NCI-H1694 treated with DMSO at 0.1 percent for 48 hours (cell line): ENCODE measurements at places on chromosomes 16 and 17.

- DNase-seq: peak; percentile 69
Measured at GRCh38 chr17:81552244-81553017, at the start of gene FAAP100. Gene FAAP100 (minus strand): TSS chr17:81552353. CDS start chr17:81552330, 23 bp downstream.

DNA sequence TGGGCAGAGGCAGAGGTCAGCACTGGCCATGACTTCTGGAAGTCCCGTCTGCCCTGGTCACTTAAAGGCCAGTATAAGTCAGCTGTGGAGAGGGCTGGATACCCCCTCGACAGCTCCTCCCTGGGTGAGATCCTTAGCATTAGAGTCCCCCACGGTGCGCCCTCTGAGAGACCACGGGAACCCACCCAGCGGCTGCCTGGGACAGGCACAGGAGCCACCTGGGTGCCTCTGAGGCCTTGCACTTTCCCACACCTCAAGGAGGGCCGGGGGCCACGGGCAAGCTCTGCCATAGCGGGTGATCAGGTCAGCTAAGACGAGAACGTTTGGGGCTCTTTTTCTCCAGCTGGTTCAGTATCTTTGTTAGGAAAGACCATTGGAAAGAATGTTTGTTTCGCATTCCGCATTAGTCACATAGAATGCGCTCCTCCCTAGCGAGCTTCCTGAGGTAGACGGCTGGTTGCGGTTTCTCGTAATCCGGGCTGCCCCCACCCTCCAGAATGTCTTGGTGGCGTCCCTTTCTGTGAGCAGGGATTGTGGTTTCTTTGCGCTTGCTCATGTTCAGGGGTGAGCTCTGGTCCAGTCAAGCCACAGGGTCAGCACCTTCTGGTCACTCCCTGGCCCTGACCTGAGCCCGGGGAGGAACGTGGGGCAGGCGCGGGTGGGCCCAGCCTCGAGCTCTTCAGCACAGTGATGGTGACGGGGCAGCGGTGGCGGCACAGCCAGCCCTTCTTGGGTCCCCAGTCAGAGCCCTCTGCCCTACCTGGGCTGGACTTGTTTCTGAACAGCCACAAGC lies 25.2 kb downstream of the NME3 start:
- DNase-seq: no peak

- DNase-seq: no peak
Measured at GRCh38 chr17:50150354-50151040, at the start of gene PPP1R9B. Gene PPP1R9B (minus strand): TSS chr17:50150677. CDS start chr17:50150513, 164 bp downstream.

DNA sequence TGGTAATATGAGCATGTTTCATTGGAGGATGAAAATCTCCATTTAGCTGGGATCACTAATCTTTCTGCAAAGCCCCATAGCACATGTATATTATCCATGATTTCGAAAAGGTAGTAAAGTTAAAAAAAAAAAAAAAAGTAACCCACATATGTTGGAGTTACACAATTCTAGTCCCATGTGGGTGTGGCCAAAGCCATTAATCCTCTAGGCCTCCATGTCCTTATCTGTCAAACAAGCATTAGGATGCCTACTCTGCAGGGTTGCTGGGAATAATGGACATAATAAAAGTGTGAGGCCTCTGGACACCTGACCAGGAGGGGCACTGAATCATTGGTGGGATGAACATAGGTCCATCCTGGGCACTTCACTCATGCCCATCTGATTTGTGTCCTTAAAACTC lies 29.2 kb upstream of the VAT1L start:
- DNase-seq: no peak

GRCh38 chr17:13750816-13751793 lies 149.4 kb upstream of the HS3ST3A1 start:
- no peak for DNase-seq

GRCh38 chr16:87541147-87541871 lies 48.5 kb upstream of the ZCCHC14 start:
- no peak for DNase-seq

DNA sequence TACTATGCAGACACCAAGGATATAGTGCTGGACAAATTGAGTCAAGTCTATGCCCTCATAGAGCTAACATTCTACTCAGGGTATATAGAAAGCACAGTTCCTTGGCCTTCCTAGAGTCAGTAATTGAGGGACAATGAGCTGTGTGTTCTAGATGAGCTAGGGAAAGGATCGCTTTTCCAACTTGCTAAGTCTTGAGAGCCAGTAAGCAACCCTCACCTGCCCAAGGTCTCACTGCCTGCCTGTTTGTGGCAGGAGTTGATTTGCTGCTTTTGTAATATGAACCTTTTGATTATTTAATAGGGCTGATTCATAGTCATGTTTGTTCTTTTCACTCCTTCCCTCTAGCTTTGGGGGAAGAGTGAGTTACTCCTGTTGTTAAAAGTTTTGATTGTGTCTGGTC lies 6.5 kb downstream of the DDX42 start:
- no peak for DNase-seq

DNA sequence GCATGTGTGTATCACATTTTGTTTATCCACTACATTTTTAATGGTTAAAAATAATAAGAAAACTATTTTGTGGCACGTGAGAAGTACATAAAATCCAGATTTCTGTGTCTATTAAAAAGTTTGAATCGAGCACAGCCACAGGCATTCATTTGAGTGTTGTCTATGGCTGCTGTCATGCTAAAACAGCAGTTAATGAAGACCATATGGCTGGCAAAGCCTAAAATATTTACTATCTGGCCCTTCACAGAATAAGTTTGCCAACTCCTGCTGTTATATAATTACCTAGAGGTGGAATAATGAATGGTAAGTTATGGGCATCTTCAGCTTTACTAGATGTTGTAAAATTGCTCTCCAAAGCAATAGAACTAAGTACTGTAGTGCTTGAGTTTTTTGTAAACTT lies 30.5 kb downstream of the TMEM98 start:
- peak; percentile 44 for DNase-seq

GRCh38 chr17:57623620-57624019 lies 121.5 kb downstream of the CCDC182 start:
- no peak for DNase-seq

GRCh38 chr16:27892879-27893278 lies 170.6 kb downstream of the GSG1L start:
- no peak for DNase-seq

DNA sequence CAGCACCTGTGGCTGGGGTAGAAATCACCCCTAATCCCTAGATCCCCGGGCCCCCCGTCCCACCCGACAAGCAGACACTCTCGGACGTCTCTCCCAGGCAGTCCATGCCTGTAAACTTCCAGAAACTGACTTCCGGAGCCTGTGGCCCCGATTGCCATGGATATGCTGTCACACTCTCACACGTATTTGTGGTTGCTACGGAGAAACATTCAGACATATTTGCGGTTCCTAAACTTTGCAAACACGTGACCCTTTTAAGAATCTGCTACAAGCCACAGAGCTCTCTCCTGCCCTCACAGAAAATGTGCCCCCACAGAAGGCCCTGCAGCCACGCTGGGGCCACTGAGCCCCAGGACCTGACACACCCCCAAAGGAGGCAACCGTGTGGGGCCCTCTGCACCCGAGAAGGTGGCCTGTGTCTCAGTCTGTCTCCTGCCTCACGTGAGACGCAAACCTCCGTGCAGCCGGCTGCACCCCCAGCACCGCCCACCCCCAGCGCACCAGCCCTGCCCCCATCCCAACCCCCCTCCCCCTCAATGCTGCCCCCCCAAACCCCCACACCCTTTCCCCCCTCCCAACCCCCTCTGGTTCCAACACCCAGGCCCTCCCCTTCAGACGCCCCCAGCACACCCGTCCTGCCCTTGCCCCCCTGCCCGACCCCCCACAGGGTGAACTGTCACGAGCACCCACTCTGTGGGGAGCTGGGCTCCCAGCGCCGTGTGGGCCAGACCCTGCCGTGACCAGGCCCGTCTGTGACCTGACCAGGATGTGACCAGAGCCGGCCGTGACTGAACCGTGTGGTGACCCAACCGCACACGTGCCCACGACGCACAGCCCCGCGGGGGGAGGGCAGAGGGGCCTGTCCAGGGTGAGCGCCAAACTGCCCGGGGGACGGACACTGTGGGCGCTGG lies 66.3 kb upstream of the METRNL start:
- no peak for DNase-seq

DNA sequence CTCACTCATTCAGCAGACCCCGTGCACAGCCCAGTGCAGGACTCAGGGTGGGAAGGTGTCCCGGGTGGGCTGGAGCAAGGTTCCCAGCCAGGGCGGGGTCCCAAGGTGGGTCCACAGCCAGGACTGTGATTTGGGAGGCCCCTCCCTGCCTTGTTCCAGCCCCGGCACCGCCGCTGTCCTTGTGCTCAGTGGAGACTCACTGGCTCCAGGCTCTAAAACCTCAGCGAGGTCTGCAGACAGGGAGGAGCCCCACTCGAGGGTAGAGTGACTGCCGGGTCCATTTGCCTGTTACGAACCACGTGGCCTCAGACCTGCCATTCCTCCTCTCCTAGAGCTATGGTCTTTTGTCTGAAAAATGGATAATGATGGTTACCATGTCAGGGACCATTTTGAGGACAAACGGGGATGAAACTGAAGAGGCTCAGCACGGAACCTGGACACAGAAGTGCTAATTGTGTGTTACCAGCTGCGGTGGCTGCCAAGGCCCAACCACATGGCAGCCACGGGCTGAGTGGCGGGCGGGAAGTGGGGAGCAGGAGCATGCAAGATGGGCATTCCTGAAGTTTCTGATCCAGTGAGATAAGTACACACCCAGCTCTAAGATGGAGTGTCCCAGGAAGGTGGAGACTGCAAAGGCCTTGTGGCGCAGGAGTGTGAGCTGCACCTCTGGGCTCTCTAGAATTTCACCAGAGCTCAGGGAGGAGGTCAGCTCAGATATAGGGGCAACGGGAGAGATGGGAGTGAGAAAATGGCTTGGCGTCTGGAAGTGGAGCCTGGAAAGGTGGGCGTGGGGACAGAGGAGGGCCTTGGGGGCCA lies 317.6 kb downstream of the SEC14L1 start:
- DNase-seq: no peak

DNA sequence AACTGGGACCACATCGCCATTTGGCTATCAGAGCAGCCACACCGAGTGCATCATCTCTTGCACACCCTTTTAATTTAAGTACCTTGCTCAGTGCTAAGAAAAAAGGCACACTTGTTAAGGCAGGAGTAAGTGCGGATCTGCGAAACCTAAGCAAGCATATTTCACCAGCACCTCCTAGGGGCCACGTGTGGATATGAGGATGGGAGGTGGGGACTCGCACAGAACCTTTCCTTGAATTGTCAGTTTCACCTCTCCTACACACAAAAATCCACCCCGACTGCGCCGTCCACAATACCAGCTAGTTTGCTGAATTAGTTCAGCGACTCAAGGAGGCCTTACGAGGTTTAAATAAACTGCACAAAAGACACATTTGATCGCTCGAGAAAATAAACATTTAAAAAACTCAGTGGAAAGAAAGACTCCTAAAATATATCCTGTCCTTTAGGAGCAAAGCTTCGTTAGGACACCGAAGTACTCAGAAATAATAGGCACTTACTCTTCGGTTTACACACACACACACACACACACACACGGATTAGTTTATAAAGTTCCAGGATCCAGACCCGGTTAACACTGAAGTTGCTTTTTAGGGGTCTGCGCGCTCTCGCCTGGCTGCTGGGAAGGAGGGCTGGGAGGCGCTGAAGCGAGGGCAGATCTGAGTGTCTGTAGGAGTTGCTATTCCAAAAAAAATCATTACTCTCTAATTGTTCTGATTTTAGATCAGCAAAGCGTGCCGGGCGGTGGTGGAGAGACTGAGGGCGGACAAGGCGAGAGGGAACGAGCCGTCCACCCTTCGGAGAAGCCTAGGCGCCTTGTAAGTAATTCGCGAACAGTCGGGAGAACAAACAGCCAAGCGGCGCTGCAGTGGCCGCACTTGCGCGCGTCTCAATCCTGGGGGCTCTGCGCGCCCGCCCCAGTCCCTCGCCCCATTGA lies 1.0 kb upstream of the KCNJ2 start:
- DNase-seq: no peak

- no peak for DNase-seq
Measured at GRCh38 chr16:57590654-57591085, 37.8 kb upstream of the ADGRG1 start.

DNA sequence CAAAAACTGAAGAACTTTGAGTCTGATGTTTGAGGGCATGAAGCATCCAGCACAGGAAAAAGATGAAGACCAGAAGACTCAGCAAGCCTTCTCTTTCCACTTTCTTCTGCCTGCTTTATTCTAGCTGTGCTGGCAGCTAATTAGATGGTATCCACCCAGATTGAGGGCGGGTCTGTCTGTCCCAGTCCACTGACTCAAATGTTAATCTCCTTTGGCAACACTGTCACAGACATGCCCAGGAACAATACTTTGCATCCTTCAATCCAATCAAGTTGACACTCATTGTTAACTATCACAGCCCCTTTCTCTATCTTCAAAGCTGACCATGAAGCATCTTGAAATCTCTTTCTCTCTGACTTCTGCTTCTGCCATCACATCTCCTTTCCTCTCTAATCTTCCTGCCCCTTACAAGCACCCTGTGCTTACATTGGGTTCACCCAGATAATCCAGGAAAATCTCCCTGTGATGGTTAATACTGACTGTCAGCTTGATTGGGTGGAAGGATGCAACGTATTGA lies 115.9 kb upstream of the CDH13 start:
- no peak for DNase-seq

DNA sequence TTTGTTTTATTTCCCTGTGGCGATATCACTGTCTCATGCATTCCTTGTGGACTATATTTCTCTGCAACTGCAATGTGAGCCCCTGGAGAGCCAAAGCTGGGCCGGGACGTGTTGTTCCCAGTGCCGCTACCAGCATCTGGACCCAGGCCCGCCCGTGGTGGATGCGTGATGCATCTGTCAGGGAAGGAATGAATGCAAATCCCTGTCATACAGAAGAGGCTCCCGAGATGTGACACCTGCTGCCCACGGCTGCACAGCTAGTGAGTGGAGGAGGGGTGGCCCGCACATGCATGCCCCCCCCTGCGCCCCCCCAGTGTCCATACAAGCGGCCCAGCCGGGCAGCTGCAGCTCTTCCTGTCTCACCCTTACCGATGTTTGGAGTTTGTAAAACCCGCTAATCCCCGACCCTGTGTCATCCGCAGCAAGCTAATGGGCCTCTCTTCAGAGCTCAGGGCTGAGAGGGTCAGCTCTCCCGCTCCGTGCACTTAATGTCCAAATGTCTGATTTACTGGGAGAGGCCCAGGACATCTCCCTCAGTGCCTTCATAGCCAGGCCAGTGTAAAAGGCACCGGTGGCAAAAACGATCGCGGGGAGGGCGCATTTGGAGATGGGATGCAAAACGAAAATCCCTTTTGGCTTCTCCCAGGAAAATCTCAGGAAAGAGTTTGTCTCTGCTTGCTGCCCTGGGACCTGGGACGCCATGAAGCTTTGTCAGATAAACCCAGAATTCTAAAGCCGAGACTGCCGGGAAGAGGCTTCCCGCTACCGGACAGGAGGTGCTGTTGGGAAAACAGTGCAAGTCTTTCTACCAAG lies 91.8 kb downstream of the FOXL1 start:
- DNase-seq: no peak

DNA sequence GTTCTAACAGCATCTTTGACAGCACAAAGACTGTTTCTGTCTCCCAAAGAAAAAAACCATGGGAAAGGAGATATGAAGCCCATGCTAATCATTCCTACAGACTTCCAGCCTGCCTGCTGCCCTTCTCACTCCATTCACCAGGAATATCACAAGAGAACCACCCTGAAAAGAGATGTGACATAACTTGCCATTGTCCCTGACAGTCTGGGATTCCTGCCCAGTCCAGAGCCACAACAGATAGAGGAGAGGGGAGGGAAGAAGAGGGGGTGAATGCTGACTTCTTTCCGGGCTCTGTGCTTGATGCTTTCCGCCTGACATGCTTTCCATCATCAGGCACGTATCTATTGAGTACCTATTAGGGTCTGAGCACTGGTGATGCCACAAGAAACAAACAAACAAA lies 31.6 kb upstream of the ASIC2 start:
- DNase-seq: no peak

GRCh38 chr17:62616993-62617893 lies 10.2 kb upstream of the MRC2 start:
- DNase-seq: no peak
